ENCODE measurements at places on chromosomes 4 and X. TPM values are rescaled to one million over a fixed set of nuclear protein-coding genes. Genes with fewer than 3 reads are reported as not detected.

GRCh38 chrX:118554511-118554910 is 58.9 kb downstream of the DOCK11 start:
- no peak for DNase-seq

- peak; percentile 43 for DNase-seq
Observed at GRCh38 chr4:3611778-3612177, 79.6 kb upstream of the LRPAP1 start.

DNA sequence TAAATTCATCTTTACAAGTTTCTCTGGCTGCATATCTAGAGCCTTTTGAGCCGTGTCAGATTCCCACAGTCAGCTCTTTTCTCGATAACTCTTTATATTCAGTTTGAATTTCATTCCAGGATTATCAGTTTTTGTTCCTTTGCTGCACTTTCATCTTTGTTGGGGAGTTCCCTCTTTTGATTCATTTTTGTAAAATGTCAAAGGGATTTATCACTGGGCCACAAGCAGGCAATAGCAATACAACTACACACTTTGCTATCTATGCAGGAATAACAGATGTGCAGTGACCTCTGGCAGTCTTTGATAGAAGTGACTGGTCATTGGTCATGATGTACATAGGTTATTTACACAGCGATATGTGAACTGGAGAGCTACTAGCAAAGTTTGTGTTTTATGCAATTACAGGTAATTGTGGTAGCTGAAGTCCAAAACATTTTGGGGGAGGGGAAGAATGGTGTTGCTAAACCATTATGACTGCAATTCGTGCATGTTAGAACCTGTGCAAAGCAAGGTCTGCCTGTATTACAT is 43.8 kb downstream of the HPGDS start:
- no peak for DNase-seq

PCDH7 gene
- total RNA-seq = 3.7 TPM

DNA sequence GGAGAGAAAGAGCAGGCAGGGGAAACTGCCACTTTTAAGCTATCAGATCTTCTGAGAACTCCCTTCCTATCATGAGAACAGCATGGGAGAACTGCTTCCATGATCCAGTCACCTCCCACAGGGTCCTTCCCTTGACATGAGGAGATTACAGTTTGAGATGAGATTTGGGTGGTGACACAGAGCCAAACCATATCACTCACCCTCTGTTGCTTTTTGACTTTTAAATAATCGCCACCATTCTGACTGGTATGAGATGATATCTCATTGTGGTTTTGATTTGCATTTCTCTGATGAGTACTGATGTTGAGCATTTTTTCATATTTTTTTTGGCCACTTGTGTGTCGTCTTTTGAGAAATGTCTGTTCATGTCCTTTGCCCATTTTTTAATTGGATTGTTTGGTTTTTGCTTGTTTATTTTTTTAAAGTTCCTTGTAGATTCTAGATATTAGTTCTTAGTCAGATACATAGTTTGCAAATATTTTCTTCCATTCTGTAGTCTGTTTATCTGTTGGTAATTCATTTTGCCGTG is 6.5 kb upstream of the PAQR3 start:
- no peak for DNase-seq

DNA sequence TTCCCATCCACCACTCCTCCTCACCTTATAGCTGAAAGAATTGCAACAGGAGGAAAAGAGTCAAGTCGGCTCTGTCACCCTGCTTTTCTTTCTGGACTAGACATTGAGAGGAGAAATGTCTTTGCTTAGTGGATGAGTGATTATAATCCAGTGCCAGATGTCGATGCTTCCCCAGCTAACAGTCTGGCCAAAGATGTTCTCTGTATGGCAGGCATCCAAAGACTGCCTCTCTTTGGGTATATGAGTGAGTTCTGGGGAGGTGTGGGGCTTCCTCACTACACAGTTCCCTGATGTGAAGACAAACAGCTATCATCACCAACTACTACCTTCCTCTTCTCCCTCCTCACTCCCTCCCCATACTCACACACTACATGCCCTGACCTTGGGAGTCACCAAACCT is 90.9 kb downstream of the COMMD8 start:
- no peak for DNase-seq

- DNase-seq = no peak
Observed at GRCh38 chrX:56746996-56747395, 18.0 kb downstream of the NBDY start.

- DNase-seq = no peak
Observed at GRCh38 chrX:19212037-19212436, 89.8 kb upstream of the ADGRG2 start.

TMEM47 gene
- total RNA-seq = 7.4 TPM

DNA sequence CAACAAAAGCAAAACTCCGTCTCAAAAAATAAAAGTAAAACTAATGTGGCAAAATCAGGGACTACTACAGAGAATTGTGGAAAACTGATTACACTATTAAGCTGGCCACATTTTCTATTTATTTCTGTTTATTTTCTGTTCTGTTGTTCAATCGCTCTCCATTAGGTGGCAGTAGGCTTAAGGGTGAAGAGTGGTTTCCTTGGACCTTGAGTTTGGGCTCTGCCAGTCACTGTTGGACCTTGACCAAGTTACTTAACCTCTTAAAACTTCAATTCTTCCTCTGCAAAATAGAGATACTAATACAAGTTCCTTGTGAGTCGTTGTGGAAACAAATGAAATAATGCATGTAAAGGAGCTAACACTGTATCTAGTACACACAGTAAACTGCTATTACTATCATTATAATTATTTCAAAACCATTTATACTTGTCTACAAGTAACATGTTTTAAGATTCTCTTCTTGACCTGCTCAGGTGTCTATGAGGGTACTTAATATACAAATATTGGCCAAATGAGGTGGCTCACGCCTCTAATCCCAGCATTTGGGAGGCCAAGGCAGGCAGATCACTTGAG is 15.2 kb downstream of the HSD17B11 start:
- DNase-seq = peak; percentile 27

FRMD7 gene
- not detected for total RNA-seq

PAGE2 gene
- total RNA-seq = not detected

GRCh38 chrX:119186194-119186593 is 49.9 kb upstream of the PGRMC1 start:
- no peak for DNase-seq

GRCh38 chrX:18757956-18758932 is 50.8 kb downstream of the PPEF1 start:
- no peak for DNase-seq

- DNase-seq = no peak
Observed at GRCh38 chr4:138439143-138439581, 197.0 kb upstream of the SLC7A11 start.

MND1 gene
- total RNA-seq = 32.1 TPM

DNA sequence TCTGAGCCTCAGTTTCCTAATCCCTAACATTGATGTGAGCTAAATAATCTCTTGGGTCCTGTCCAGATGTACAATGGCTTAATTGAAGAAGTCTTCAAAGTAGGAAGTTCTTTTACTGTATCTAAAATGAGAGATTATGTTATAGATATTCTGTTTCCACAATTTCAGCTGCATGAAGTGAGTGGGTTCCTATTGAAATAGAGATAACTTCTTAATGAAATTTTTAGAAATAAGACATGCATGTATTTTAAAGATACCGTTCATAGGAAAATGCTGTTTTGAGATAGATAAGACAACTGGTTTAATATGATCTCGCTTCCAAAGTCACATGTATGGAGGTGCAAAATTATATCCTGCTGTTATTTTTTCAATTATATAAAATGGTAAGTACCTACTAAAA is 71.9 kb downstream of the CLDN22 start:
- no peak for DNase-seq

NOCT gene
- 81.1 TPM for total RNA-seq

GC gene
- not detected for total RNA-seq

TLR3 gene
- 1.8 TPM for total RNA-seq
